Transverse colon (tissue), 4 donors: ENCODE measurements at places on chromosomes 12 and 14. TPM values are rescaled to one million over a fixed set of nuclear protein-coding genes. Genes with fewer than 3 reads are reported as not detected.

Gene LHX5
- total RNA-seq: not detected

- no peak for DNase-seq
These were observed 51.2 kb downstream of the ATF7IP start for GRCh38 chr12:14416658-14417057.

Gene AMN1
- not detected for total RNA-seq

- DNase-seq: no peak
These were observed 93.4 kb upstream of the TBX5 start for GRCh38 chr12:114499338-114499737.

DNA sequence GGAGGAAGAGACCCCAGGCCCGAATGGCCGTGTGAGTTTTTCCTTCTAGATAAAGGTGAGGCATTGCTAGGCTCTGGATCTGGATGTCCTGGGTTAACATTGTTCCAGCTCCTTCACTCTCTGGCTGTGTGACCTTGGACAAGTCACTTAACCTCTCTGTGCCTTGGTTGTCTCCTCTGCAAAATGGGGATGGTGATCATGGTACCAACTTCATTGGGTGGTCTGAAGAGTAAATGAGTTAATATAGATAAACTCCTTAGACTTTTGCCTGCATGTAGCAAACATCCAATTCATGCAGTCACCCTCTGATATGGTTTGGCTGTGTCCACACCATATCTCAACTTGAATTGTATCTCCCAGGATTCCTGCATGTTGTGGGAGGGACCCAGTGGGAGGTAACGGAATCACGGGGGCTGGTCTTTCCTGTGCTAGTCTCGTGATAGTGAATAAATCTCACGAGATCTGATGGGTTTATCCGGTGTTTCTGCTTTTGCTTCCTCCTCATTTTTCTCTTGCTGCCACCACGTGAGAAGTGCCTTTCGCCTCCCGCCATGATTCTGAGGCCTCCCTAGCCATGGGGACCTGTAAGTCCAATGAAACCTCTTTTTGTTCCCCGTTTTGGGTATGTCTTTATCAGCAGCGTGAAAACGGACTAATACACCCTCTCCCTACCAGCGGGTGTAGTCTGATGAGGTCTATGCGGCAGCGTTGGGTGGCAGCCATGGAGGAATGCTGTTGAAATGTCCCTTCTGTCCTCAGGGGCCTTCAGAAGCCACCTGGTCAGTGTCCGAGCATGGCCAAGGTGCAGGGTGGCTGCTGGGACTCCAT is 256.1 kb downstream of the GLT1D1 start:
- no peak for DNase-seq

DNA sequence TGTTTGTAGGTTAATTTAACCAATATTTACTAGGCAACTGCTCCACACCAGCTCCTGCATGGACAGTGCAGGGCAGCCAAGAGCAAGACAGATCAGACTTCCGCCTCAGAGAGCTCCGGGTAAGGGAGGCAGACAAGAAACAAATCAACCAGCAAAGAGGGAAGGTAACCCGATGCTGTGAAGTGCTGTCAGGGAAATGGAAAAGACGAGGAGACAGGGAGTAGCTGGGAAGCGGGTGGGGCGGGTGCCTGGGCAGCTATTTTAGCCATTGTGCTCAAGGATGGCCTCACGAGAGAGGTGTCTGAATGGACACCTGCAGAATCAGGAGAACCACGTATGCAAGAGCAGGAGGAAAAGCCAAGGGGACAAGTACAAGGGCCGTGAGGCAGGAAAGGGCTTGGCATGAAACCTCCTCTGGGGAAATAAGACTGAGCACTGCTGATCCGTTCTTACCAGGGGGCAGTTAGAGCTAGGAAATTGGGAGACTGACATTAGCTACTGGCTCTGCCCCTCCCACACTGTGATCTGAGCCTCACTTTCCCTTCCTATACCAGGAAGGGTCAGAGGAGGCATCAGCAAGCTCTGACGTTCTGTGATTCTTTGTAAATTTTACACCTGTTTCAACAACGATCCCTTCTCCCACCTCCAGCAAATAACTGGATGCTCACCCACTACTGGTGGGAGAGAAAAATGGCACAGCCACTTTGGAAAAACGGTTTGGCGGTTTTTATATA is 6.5 kb upstream of the TMEM119 start:
- DNase-seq: no peak

Gene ZNF385A
- total RNA-seq: 17.5 TPM

GRCh38 chr12:131061041-131061806 is 107.5 kb downstream of the ADGRD1 start:
- DNase-seq: no peak

DNA sequence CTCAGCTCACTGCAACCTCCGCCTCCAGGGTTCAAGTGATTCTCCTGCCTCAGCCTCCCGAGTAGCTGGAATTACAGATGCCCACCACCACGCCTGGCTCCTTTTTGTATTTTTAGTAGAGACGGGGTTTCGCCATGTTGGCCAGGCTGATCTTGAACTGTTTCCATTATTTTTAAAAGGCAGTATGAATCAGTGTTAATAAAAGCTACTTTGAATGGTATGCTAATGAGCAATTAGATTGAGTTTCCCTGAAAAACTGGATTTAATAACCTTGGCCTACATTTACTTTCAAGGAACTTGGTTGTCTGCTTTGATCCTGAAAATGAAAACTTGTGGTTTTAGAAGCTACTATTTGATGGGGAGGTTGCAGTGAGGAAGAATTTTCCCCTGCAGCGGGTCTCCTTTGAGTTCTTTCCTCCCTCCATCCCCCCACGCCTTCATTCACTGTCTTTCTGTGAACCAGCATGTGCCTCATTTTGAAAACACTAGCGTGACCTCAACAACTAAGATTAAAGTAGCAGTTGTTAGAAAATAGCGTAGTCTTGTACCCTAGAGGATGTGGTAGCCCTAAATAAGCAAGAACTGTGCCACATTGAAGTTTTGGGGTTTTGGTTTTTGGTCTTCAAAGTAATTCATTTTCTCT is 17.8 kb upstream of the RPS6KA5 start:
- no peak for DNase-seq

- DNase-seq: no peak
These were observed 53.0 kb upstream of the FUT8 start for GRCh38 chr14:65359503-65359902.

GRCh38 chr14:76293221-76293620 is 82.7 kb upstream of the ESRRB start:
- DNase-seq: no peak

- no peak for DNase-seq
These were observed 3.2 kb upstream of the MED13L start for GRCh38 chr12:116280595-116281290.

DNA sequence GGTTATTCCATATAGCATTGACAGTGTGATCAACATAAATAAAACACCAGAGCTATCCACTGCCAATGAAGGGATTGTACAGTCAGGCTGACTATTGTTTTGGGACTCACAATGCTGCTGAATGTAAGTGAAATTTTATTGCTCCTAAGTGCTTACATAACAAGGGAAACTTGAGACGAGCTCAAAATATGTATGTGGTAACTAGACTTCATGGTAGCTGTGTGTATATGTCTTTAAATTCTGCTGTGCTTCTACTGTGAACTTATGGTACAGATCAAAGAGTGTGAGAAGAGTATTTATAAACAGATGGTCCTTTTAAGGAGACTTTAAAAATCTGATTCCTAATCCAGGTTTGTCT is 6.9 kb downstream of the FLRT2 start:
- no peak for DNase-seq

DNA sequence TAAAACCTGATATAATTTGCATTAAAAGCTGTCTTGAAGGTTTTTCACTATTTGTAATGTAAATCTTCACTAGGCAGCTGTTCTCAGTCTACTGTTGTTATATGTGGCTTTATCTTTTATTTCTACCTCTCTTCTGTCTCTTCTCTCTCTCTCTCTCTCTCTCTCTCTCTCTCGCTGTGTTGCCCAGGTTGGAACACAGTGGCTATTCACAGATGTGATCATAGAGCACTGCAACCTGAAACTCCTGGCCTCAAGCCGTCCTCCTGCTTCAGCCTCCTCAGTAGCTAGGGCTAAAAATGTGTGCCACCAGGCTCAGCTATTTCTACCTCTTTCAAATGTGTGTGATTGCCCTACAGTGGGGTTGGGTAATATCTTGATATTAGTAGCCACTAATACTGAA is 21.1 kb downstream of the FUT8 start:
- DNase-seq: no peak

- no peak for DNase-seq
These were observed 7.1 kb upstream of the DNAAF2 start for GRCh38 chr14:49642163-49642562.

Gene TBX5
- not detected for total RNA-seq

GRCh38 chr12:103929784-103930033 is 501 bp upstream of the HSP90B1 start:
- no peak for DNase-seq

DNA sequence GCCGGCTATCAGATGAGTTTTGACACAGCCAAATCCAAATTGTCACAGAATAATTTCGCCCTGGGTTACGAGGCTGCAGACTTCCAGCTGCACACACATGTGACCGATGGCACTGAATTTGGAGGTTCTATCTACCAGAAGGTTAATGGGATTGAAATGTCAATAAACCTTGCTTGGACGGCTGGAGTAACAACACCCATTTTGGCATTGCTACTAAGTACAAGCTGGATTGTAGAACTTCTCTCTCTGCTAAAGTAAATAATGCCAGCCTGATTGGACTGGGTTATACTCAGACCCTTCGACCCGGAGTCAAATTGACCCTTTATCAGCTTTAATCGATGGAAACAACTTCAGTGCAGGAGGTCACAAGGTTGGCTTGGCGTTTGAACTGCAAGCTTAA is 100.2 kb upstream of the EVL start:
- no peak for DNase-seq

Gene HHIPL1
- 31.0 TPM for total RNA-seq

DNA sequence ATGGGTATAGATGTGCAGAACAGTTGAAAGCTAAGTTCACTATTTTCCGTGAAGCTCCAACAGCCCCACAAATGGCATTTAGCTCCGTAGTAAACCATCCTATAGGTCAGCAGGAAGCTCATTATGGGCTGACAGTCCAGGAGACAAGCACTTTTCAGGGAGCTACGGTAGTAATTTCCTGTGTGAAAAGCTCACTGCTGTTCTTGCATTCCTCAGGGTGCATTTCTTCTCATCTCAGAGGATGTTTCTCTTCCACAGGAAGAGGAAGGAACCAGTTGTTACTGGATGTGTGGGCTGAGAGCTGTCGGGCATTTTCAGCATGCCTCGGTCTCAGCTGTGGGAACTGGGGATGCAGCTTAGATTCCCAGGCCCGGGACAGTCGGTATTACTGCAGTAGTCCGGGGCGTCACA is 72.8 kb downstream of the GALNT4 start:
- peak; percentile 25 for DNase-seq

GRCh38 chr14:26984311-26985177 is 386.7 kb upstream of the NOVA1 start:
- peak; percentile 64 for DNase-seq

GRCh38 chr12:129185855-129186254 is 332.6 kb downstream of the GLT1D1 start:
- no peak for DNase-seq

DNA sequence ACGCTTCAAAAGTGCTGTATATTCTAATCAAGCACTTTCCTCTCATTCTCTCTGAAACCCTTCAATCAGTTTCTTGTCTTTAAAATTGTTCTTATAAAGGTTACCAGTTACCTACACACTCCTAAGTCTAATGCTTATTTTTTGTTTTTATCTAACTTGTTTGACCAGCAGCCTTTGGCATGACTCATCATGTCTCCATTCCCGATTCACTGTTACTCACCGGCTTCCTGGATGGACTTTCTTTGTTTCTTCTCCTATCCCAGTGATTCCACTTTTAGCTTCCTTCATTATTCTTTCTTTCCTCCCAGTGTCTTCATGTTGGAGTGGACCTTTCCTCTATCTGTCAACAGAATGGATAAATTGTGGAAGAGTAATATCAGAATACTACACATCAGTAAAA is 368.6 kb upstream of the CCDC196 start:
- DNase-seq: no peak

GRCh38 chr12:123546281-123546680 is 12.8 kb upstream of the RILPL1 start:
- DNase-seq: no peak
